Activated naive CD8-positive, alpha-beta T cell treated with anti-CD3 and anti-CD28 coated beads, Interleukin-2, amount 10 ng/mL, durations not matched to agents 7 days and 5 days (primary cell): ENCODE measurements at places on chromosomes 2 and 18. TPM values are rescaled to one million over a fixed set of nuclear protein-coding genes. Genes with fewer than 3 reads are reported as not detected.

DNA sequence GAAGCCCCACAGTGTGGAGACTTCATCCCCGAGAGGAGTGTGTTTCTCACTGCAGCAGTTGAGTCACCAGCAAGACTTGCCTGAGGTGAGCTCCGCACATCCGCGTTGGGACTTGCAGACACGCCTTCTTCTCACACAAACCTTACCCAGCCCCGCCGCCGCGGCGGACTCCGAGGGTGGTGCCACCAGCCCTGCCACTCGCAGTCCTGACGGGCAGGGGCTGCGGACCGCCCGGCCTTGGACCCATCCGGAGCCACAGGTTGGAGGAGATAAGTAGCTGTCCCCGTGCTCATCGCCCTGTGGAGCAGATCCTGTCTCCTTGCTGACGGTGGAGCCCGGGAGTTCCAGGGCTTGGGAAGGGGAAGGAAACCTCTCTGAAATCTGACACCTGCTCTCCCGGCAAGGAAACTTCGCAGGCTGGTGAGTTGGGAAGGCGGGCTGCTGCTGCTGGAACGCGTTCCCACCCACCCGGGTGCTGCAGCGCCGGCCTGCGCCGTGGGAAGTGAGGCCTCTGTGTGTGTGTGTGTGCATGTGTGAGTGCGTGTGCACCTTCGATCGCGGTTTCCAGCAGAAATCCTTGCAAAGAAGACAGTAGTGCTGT lies at the start of gene RAB27B:
Gene RAB27B, plus strand, starts transcription at position 197 of the 601 bp plus-strand sequence. CDS start 49,109 bp downstream, outside the sequence.
- peak; percentile 66 for DNase-seq

- DNase-seq: no peak
Measured at GRCh38 chr18:44509048-44509447, 171.6 kb upstream of the SETBP1 start.

GRCh38 chr18:8610459-8610851 lies 1.2 kb downstream of the RAB12 start:
- no peak for DNase-seq

- no peak for DNase-seq
Measured at GRCh38 chr18:47752796-47753645, 177.4 kb downstream of the SMAD2 start.

The CCDC148 gene
- total RNA-seq: not detected

The ASPRV1 gene
- total RNA-seq: 1.2 TPM

The FIGN gene
- total RNA-seq: not detected
